Activated CD8-positive, alpha-beta memory T cell treated with anti-CD3 and anti-CD28 coated beads for 48 hours (primary cell): ENCODE measurements at places on chromosomes 12 and 14.

DNA sequence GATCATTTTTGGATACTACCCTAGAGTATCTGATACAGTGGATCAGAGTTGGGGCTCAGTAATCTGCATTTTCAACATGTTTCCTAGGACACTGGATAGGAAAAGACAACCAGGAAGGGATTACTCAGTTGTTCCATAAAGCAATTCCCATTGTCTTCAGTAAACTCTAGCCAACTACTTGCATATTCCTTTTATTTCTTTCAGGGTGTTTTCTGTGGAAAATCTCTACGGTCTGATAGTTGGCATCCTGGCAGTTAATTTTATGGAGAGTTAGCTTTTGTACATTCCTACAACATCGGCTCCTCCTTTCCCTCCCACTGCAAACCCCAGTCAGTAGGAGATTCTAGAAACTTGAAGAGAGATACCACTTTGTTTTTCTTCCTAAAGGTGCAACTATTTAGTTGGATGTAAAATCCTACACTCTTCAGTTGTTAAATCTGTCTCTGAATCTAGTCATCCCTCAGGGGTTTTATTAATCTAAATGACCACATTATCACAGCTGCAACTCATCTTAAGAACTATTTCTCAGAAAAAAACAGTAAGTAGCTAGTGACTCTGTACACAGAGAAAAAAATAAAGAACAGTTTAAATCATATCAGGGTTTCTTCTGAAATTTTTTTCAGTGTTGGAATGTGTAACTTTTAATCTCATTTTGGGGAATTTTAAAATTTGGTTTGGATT is 103.9 kb downstream of the PDE3A start:
- DNase-seq = no peak

- no peak for DNase-seq
Measured at GRCh38 chr12:6091786-6092566, 32.5 kb downstream of the VWF start.

GRCh38 chr12:68495336-68496070 is 115.2 kb upstream of the RAP1B start:
- DNase-seq = no peak

DNA sequence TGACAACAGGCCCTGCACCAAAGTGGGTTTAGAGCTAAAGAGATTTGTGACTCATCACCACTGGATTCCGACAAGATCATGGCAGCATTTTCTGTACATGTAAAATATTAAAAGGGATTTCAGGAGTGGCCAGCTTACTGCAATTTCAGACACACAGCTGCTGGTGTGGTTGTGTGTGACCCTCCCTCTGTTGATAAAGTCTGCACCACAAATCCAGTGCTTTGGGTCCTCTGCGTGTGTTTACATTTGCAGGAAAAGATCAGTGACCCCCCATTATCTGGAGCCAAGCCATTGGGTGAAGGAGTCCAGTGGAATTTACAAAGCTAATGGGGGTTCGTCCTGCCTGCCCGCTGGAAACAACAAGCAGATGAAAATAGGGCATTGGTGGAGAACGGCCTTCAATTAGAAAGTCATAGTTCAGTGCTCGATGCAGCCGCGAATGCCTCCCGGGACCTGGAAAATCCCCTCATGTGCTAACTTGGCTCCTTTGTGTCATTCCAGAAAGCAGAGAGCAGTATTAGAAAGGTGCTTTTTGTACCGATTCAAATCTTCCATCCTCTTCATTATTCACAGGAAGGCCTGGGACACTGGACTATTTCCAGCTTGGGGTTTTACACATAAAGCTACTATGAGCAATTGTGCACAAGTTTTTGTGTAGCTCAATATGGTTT is 188.5 kb upstream of the TMEM132C start:
- no peak for DNase-seq

GRCh38 chr12:87931812-87932211 is 97.4 kb downstream of the C12orf50 start:
- DNase-seq = no peak

- no peak for DNase-seq
Measured at GRCh38 chr12:95736631-95737030, 53.9 kb downstream of the NTN4 start.

DNA sequence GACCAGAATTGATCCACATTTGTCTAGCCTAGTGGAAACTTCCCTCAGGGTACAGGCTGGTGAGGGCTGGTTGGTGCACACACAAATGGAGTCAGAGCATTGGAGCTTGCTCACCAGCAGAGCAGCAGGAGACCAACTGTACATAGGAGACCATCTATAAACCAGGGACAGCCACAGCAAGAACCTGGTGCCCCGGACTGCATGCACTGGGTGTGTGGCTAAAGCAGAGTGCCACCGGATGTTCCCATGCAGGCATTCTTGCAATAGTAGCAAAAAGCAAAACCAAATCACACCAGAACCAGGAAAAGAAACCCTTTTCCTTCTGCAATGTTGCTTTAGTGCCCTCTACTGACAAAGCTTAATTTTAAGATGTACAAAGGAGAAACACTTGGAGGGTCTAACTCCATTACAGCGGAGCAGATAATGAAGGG is 136.4 kb downstream of the MDGA2 start:
- DNase-seq = no peak

GRCh38 chr12:64944966-64945365 is 120.5 kb downstream of the TBC1D30 start:
- no peak for DNase-seq

GRCh38 chr12:26295001-26295400 is 99.6 kb downstream of the SSPN start:
- DNase-seq = no peak

- no peak for DNase-seq
Measured at GRCh38 chr14:88995437-88996198, 171.2 kb downstream of the TTC8 start.

GRCh38 chr14:94342334-94342934 is 19.3 kb upstream of the SERPINA6 start:
- DNase-seq = no peak

DNA sequence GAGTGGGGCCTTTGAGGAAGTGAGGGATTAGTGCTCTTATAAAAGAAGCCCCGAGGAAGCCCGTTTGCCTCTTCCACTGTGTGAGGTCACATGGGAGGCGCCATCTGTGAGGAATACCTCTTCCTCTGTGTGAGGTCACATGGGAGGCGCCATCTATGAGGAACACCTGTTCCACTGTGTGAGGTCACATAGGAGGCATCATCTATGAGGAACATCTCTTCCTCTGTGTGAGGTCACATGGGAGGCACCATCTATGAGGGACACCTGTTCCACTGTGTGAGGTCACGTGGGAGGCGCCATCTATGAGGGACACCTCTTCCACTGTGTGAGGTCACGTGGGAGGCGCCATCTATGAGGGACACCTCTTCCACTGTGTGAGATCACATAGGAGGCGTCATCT is 69.7 kb downstream of the SLC24A4 start:
- DNase-seq = no peak

DNA sequence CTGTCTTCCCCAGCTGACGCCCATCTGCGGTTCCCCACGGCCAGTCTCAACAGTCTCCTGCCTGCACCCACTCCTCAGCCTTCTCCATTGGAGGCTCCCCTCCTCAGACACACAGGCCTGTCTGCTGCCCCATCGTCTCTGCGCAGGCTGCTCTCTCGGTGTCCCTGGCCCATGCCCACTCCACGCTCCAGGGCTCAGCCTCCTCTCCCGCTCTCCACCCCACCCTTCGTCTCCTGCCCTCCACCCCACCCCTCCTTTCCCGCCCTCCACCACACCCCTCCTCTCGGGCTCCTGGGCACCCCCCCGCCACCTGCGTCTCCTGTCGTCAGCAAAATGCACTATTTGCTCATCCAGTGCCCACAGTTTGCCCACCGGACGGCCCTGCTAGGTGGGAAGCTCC is 119.6 kb upstream of the DIO3 start:
- DNase-seq = no peak

GRCh38 chr12:47885012-47885501 is 19.7 kb downstream of the VDR start:
- peak; percentile 65 for DNase-seq

DNA sequence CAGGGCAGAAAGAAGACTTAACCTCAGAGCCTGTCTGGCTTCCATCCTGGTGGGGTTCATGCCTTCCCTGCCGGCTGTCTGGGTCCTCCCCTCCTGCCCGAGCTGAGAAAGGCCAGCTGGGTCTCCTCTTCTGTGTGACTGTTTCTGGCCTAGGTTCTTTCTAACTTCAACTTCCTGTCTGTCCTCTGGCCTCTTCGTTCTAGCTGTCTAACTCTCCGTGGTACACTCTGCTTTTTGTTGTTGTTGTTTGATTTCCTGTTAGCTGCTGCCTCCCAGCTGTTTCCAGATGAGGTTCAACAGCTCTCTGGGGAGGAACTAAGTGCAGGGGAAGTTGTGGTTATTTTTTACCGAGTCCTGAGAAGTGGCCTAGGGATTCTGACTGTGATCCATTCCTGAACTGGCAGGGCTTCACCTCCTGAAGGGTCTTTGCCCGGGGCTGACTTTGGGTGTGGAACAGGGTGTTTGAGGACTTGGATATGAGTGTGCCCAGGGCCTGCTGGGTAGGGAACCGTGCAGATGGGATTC is 3.2 kb downstream of the MLXIP start:
- no peak for DNase-seq

- DNase-seq = no peak
Measured at GRCh38 chr12:124369055-124369826, 74.3 kb downstream of the RFLNA start.

DNA sequence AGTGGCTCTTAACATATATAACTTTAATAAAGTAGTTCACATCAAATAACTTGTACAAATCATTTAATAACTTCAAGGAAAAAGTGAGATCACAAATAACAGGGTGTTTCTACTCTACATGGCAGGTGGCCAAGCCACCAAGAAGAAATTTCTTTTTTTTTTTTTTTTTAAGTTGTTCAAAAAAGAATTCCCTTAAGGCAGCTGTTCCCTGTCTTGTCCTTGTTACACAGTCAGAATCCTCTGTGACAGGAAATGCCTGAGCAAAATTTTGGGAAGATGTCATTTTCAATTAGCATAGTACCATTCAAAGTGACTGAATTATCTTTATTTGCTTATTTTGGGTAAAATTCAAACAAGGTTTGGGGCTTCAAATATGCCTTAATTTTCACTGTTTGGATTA is 79.4 kb downstream of the LIN7A start:
- DNase-seq = no peak

GRCh38 chr12:58537278-58537677 is 383.0 kb downstream of the LRIG3 start:
- no peak for DNase-seq

DNA sequence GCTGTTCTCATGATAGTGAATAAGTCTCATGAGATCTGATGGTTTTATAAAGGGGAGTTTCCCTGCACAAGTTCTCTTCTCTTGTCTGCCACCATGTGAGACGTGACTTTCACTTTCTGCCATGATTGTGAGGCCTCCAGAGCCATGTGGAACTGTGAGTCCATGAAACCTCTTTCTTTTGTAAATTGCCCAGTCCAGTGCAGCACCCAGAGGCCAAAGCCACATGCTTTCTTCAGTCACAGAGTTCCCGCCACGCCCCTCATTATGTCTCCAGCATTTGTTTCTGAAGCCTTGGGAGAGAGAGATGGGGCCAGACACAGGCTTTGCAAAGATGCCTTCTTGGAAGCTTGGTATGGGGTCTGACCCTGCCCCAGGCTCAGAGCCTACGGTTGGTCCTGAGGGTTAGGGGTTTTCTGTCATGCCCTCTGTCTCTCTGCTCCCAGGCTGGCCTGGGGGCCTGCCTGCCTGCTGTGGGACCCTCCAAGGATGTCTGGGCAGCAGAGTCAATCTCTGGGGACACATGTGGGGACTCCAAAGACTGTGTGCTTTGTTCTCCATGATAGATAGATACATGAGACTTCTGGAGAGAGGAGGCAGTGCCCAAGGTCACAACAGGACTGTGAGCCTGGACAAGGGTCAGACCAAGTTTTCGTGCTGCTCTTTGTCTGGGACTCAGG is 114.1 kb upstream of the PRMT8 start:
- DNase-seq = no peak

GRCh38 chr14:35419429-35419841 is 14.9 kb upstream of the NFKBIA start:
- no peak for DNase-seq

DNA sequence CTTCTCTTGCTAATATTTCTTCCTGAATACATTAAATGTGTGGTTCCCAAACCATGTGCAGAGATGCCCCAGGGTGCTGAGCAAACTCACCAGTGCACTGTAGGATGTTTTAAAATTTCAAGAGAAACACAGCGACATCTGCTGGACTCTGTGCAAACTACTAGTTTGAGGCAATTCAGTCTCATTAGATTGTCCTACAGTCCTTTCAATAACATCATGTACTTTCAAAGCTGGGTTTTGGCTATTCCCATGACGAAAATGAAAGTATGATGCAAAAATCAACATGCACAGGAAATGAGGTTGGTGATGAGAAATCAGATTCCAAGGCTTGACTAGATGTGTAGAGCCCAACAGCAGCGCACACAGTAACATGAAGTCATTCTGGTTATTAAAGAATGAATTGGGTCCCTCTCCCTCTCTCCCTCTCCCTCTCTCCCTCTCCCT is 66.3 kb downstream of the CLIP1 start:
- DNase-seq = no peak

GRCh38 chr12:132291402-132292175 is 37.8 kb downstream of the GALNT9 start:
- no peak for DNase-seq

DNA sequence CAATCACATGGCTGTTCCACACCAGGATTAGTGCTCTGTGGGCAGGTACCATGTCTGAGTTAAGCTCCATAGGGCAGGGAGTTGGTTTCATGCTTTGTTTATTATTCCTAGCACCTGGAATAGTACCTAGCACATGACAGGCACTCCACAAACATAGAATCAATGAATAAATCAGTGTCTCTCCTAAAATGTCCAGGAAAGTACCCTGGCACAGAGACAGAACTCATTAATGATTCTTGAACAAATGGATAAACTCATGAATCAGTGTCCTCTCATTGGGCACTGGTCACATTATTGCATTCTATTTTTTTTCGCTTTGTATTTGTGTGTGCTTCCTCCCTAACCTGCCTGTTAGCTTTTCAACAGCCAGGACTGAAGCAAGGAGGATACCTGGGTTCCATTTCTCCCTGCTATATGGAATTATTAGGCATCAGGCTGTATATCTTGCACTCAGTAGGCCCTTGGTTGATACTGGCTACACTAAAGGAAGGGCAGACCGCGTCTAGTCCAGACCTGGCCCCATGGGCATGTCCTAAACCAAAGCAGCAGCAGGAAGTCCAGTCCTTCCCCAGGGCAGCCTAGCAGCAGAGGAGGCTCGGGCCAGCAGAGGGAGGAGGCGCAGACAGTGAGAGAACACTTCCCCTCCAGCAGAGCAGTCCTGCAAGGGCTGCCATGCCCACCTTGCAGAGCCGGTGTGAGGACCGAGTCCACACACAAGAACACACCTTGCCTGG is 18.4 kb downstream of the HDAC7 start:
- no peak for DNase-seq

- DNase-seq = no peak
Measured at GRCh38 chr12:9108504-9109212, 7.1 kb downstream of the A2M start.

- no peak for DNase-seq
Measured at GRCh38 chr14:89212386-89213235, 204.4 kb downstream of the FOXN3 start.
